ENCODE measurements at places on chromosomes 16 and 17.

GRCh38 chr16:8753416-8754054, 43.9 kb downstream of the TMEM186 start:
- DNase-seq, result no peak

- no peak for DNase-seq
Observed at GRCh38 chr17:15398736-15399331, 57.4 kb upstream of the TEKT3 start.

DNA sequence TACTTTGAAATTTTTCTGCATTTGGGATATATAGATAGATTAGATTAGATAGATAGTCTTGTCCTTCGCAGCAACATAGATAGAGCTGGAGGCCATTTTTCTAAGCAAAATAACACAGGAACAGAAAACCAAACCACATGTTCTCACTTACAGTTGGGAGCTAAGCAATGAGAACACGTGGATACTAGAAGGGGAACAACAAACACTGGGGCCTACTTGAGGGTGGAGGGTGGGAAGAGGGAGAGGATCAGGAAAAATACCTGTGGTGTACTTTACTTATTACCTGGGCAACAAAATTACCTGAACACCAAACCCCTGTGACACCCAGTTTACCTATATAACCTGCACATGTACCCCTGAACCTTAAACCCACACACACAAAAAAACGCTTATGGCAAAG, 14.3 kb downstream of the PRKAR1A start:
- no peak for DNase-seq

DNA sequence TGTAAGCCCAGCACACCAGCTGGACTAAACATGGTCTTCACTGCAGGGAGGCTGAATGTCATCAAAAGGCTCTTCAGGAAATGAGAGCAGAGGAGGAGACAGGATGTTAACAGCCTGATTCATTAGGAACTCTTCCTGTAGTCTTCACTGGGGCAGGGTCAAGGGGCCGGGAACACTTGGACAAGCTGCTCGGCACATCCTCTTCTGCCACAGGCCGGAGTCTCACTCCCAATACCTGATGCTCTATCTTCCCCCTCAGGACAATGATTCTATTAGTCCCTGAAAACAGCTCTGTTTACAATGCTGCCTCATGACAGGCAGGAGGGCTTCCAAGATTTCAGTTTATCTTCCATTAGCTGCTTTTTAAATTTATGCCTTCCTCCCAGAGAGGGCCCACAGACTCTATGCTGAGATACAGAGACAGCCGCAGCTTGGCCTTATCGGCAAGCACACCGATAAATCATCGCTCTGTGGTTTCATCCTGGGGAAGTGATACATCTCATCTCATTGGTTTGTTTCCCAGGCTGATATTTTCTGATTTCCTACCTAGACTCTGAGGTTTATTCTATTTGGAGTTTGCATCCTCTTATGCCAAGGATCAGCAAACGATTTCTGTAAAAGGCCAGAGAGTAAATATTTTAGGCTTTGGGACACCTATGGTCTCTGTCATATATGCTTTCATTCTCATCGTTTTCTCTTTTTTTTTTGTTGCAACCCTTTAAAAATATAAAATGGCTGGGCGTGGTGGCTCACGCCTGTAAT, 214.0 kb upstream of the ASIC2 start:
- DNase-seq, result no peak

DNA sequence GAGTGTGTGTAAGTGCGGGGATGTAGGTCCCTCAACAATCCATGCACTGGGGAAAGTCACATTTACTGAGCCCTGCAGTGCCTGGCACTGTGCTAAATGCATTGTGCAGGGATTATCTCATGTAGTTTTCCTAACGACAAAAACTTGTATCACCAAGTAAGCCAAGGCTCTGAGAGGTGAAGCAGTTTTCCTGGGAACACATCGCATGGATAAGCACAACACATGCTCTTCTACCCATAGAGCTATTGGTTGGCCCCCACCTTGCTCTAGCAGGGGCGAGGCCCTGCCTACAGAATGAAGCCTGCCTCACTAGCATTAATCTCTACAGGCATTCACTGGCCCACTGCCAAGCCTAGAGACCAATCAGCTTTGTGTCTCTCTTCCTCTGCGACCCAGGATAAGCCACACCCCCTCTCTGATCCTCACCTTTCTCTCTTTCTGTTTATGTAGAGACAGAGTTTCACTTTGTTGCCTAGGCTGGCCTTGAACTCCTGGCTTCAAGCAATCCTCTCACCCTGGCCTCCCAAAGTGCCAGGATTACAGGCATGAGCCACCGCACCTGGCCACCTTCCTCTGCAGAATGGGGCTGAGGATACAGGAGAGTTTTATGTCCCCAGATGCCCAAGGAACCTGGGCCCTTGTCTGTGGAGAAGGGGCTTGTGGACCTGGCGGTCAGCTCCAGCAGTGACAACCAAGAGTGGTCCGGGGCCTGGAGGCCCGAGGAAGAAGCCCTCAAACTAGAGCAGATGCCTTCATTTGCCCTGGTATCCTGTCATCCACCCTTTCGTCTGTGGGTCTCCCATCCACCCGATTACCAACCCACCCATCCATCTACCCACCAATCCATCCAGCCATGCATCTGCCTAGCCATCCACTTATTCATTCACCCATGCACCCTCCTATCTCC, 12.8 kb downstream of the CDH16 start:
- DNase-seq, result no peak

- DNase-seq, result peak; percentile 90
Observed at GRCh38 chr17:61247439-61247838, 152.2 kb upstream of the TBX2 start.

- no peak for DNase-seq
Observed at GRCh38 chr17:33924104-33924503, 331.0 kb upstream of the CCL2 start.

DNA sequence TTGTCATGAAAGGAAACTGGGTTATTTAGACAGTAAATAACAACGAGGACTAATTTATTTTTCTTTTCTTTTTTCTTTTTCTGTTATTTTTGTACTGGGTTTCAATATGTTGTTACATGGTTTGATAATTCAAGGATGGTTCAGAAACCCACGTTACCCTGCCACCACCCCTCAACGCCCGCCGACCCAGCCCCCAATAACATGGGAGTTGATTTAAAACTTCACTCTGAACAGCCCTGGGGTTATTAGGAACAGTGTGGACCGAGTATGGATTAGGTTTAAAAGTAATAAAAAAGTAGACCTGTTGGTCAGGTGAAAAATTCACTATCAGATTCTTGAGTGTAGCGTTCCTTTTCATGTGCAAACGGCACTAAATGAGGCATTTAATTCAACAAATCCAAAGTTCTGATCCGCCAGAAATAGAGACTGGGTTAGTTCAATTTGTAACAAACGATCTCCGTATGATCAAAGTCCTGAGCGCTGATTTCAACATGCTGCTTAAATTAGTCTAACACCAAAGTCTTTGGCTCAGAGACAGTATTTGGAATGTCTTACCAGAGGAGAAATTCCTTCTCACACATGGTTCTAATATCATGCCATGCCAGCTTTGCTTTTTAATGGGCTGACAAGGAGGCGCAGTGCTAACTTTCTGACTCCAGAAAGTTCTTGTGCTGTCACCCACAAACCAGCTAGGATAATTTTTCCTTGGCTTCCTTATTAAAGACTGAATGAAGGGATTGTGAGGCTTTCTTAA, 173.1 kb upstream of the IRX3 start:
- DNase-seq, result peak; percentile 56

Data from AG09319 (cell line).